ENCODE measurements at places on chromosomes 7 and 10.

- no peak for DNase-seq
Observed at GRCh38 chr10:91953600-91954160, 30.1 kb downstream of the BTAF1 start.

GRCh38 chr7:50674896-50675835 lies 107.5 kb downstream of the GRB10 start:
- no peak for DNase-seq

- no peak for DNase-seq
Observed at GRCh38 chr10:1153805-1154351, 97.7 kb downstream of the WDR37 start.

GRCh38 chr10:129968020-129968852 lies 4.2 kb upstream of the EBF3 start:
- DNase-seq, result peak; percentile 19

- no peak for DNase-seq
Observed at GRCh38 chr10:71268247-71268691, 50.8 kb upstream of the SLC29A3 start.

GRCh38 chr7:159218607-159219006 lies 73.9 kb upstream of the VIPR2 start:
- DNase-seq, result no peak

DNA sequence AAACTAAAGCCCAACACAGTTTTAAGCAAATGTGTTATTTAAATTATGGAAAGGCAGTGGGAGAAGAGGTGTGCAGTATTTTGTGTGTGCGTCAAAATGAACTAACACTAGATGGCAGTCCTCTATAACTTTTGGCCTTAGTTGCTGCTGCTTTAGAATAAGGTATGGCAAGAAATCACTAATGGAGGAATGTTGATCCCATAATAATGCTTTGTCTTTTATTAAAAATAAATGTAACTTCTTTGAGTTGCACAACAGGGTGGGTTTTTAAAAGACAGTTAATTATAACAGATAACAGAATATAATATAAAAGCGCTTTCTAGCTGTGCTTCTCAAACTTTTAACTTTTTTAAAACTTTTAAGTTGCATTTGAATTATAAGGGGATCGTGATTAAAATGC lies 56.4 kb downstream of the BBS9 start:
- DNase-seq, result no peak

- no peak for DNase-seq
Observed at GRCh38 chr7:24669971-24670591, 87.2 kb downstream of the GSDME start.

GRCh38 chr7:38929460-38930171 lies 20.6 kb upstream of the VPS41 start:
- DNase-seq, result no peak

- no peak for DNase-seq
Observed at GRCh38 chr10:48238826-48239520, 35.5 kb downstream of the FRMPD2 start.

- no peak for DNase-seq
Observed at GRCh38 chr7:7761974-7762779, 43.8 kb upstream of the RPA3 start.

GRCh38 chr7:73442222-73442902 lies 8.8 kb downstream of the FZD9 start:
- no peak for DNase-seq

GRCh38 chr10:24952143-24952706 lies at the start of gene PRTFDC1:
Gene PRTFDC1, minus strand, starts transcription at chr10:24952606. Its CDS starts 31 bp downstream, at chr10:24952575.
- DNase-seq, result peak; percentile 30

- DNase-seq, result no peak
Observed at GRCh38 chr10:7928536-7928935, 110.2 kb downstream of the TAF3 start.

GRCh38 chr7:47771336-47771989 lies 176.8 kb downstream of the PKD1L1 start:
- DNase-seq, result no peak

DNA sequence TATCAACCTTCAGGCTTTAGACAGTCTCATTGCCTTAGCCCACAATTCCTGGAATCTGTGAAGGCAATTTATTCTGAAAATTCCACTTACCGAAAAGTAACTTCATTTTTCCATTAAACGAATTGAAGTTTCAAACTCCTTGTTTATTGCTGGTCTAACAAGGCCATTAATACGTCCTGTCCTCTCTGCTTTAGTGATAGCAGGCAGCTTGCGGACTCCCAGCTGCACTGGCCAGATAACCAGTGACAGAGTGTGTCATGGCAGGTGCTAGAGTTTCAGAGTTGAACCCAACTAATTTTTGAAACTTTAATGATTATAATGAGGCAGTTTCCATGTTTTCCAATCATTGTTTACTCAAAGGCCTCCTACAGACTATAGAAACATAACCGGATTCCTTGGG lies 31.1 kb downstream of the LOXL4 start:
- DNase-seq, result no peak

DNA sequence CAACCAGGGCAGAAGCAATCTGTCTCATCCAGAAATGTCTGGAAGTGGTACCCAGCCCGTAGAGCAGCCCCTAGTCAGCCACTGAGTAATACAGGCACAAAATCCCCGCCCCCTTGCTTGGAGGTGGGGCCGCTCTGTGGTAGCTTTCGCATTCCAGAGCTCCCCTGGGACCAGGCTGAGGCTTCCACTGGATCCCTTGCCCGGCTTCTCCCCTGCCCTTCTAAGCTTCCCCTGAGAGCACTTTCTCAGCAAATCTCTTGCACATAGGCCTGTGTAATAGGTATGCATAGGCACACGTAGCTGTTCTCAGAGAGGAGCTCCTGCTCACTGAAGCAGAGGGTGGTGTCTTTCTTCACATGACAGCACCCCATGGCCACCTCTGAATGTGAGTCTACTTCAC lies 144.2 kb downstream of the BMS1 start:
- no peak for DNase-seq

DNA sequence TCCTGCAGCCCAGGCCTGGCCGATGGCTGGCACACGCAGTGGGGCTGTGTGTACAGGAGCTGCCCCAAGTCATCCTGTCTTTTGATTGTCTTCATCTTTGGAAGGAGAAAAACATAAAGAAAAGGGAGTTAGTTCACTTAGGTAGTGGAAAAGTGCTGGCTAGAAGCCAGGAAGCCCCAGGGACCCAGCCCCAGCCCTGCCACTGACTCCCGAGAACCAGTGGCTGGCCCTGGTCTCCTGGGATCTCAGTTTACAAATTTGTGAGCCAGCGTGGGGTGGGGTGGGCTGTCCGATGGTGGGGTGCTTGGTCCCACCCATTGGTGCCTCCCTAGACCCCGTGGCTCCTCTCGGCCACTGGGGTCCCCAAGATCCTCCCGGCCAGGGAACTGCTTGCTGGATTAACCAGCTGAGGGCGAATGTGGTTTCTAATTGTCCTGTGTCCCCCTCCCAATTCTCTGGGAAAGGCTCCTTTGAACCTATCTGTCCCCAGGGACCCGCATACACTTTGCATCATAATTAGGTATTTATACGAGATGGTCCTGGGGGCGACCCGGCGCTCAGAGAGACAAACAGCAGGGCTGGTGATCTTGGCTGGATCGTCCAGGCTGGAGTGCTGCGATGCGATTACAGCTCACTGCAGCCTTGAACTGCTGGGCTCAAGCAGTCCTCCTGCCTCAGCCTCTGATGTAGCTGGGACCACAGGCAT lies 16.3 kb upstream of the CHST12 start:
- no peak for DNase-seq

GRCh38 chr7:131159961-131160361 lies 167.7 kb upstream of the MKLN1 start:
- DNase-seq, result no peak

DNA sequence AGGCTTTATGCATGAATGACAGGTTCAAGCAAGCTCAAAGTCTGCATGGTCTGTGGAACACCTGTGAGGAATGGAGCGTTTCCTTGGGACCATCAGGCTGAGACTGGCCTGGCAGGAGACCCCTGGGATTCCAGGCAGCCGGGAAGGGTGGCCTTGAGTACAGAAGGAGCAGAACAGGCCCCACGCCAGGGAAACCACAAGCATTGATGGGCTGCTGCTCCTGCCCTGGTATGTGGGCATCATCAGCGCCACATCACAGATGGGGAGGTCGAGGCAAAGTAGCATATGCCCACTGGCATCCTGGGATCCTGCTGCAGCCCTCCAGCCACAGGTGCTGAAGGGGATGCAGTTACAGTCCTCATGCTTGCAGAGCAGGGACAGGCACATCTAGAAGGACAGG lies 40.9 kb downstream of the ANTXRL start:
- DNase-seq, result no peak

DNA sequence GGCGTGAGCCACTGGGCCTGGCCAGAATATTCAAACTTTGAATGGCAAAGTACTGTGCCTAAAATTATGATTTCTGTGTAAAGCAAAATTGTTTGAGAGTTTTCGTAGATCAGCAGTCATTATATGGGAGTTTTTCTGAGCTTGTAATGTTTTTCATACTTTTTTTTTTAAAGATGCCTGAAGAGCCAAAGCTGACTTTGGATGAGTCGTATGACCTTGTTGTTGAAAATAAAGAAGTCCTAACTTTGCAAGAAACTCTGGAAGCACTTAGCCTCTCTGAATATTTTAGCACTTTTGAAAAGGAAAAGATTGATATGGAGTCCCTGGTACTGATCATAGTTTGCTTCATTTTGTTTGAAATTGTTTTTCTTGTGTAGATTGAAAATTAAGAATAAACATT lies 26.7 kb downstream of the SEC23IP start:
- DNase-seq, result no peak

DNA sequence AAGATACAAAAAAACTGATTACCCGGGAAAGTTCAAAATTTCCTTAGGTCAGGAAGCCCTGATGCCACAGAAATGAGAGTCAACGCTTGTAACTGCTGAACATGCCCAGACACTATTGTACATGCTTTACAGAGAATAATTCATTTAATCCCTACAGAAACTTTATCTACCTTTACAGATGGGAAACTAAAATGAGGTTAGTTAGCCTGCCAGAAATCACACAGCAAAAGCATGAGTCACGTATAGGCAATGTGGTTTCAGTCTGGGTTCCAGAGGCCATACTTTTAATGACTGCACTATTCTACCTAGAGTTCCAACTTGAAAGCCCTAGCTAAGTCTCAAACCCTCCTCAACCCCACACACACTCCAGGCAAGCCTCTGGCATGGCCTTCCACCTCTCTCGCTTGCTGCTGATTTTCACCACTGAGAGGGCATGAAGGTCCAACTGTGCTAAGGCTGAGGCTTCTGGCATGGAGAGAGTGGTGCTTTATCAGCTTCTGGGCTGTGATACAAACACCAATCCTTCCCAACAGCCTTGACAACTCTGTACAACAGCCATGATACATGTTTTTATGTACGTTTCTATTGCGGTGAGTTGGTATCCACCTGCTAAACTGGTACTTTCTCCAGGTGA lies 1011.2 kb upstream of the GHITM start:
- DNase-seq, result no peak

- DNase-seq, result no peak
Observed at GRCh38 chr10:114181971-114182370, 2.8 kb downstream of the TDRD1 start.

GRCh38 chr7:2851497-2851896 lies 7.4 kb upstream of the GNA12 start:
- no peak for DNase-seq

DNA sequence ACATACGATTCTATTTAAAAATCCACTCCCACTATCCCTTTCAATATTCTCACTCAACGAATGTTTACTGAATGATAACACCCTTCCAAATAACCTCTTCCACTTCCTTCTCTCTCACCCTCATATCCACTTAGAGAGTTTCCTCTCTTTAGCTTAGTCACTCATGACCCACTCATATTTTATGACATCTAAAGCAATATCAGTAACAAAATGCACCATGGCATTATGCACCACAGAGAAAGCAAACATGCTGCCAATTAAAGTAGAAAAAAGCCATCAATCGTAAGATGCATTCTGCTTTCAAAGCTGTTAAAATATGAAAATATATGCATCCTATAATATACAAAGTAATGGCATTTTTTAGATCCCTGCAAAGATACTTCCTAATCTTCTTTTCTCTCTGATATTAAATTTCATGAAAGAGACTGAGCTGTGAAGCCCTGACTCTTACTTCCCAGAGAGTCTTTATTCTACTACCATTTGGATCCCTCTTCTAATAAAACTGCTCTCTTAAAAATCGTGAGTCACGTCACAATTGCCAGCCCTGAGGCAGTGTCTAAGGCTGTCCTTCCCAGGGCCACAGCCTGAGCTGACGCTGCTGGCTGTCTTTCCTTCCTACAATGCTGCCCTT lies 283.0 kb upstream of the KLF6 start:
- DNase-seq, result no peak

- no peak for DNase-seq
Observed at GRCh38 chr10:89627830-89628229, 17.2 kb downstream of the PANK1 start.

DNA sequence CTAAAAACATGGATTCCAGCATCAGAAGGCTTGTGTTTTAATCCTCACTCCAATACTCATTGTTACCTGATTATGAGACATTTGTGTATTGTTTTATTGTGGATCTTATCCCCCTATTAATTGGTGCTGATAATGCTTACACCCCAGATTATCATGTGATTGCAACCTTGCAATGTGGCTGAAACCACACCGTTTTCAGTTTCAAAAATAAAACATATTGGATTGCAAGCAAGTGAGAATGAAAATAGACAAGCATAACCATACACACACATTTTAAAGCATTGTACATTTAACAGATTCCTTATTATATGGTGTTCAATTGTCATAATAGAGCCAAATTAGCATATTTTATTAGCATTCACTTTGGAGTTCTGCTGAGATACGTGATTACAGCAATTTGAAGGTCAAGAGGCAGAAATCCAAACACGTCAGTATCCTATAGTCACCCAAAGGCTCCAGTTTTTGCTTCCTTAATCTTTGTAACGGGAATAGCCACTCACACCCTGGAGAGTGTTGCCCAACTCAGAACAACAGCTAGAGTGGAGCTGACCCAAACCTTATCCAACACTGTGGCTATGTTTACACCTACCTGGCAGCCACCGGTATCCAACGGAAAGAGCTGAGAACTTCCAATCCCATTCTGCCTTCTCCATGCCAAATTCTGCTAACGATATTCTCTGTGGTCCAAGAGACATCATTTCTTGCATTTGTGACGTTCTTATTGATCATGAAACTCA lies 317.1 kb upstream of the KLF6 start:
- DNase-seq, result no peak

DNA sequence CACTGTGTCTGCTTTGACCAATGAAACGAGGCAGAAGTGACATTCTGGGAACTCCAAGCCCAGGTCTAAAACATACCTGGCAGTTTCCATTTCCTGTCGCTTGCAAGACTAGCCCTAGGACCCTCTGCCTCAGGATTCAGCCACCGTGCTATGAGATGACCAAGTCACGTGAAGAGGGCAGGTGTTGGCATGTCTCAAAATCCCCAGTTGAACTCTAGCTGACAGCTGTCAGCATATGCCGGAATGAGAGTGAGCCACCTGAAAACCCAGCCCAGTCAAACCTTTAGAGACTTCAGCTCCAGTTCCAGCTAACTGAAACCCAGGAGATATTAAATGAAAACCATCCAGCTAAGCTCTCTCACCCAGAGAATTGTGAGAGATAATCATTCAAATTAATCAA lies 89.9 kb upstream of the PPP1R3A start:
- DNase-seq, result no peak

Data from stimulated activated naive CD8-positive, alpha-beta T cell treated with anti-CD3 and anti-CD28 coated beads, Interleukin-15, amount 100 ng/mL, for 72 hours (primary cell).